GM13977 (cell line): ENCODE measurements at places on chromosomes 4 and X.

DNA sequence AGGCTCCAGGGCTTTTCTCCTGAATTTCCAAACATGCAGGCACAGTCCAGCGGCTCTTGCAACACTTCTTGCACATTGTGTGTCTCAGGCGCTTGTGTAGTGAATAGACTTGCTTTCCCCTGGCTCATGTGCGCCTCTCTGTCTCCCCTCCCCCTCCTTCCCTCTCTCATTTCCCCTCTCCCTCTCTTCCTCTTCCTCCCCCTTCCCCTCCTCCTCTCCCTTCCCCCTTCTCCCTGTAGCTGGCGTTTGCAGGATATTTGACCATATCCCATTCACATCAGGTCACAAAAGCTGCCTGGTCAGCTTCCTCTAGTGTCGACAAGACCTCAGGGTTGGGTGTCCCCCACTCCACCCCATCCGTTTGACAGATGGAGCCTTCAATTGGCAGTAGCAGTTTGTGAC, 2.4 kb downstream of the CHST7 start:
- no peak for DNase-seq

- DNase-seq: no peak
Observed at GRCh38 chr4:125357675-125358074, 42.9 kb downstream of the FAT4 start.

DNA sequence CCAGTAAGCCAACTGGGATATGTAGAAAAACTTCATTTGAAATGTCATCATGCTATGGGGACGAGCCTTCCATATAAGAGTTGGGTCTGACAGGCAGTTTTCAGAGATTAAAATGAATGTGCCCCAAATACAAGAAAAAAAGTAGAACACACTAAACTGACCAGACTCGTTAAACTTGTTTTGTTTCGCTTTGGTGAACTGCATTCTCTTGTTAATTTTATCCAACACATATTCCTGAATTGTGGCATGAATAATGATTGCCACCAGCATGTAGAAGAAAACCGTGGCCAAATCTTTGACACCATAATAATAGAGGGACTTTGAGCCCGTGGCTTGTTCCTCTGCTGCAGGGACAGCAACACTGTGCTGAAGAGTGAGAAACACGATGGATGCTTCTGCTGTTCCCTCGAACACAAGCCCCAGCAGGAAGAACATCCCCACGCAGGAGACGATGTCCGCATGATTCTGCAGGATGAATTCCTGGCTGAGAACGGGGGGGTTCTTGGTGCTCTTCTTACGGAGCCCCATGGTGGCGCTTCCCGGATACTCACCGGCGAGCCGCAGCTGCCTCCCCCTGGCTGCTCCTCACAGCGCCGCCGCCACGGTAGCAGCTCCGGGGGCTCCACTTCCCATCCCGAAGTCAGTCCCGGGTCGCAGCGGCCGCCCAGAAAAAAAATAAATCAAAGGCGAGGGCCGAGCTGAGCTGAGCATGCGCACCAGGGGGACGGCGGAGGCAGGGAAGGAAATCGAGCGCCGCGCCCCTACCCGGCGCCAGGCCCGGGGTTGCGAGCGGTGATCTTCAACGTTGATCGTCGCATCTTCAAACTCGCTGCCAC, at the start of gene TRAM1L1:
Gene TRAM1L1, minus strand, starts transcription at position 711 of the 836 bp plus-strand sequence. Its CDS starts 183 bp downstream, at position 528.
- DNase-seq: peak; percentile 36

- DNase-seq: no peak
Observed at GRCh38 chr4:144905286-144905685, 192.7 kb downstream of the ANAPC10 start.

DNA sequence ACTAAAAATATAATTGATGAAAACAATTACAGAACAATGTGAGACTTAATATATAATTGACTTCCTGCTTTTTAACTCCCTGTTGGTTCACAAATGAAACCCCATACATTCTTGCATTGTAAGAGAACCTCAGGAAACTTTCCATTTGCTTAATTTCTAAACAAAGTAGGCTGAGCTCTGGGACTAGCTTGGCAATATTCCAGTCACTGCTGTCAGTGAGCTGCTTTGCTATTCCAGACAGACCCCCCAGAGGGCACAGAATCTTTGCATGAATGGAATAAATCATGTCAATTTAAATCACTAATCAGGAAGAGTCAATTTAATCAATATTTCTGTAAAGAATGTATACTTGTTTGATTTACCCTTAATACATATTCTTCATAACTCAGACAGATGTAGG, 110.6 kb downstream of the NEXMIF start:
- no peak for DNase-seq

DNA sequence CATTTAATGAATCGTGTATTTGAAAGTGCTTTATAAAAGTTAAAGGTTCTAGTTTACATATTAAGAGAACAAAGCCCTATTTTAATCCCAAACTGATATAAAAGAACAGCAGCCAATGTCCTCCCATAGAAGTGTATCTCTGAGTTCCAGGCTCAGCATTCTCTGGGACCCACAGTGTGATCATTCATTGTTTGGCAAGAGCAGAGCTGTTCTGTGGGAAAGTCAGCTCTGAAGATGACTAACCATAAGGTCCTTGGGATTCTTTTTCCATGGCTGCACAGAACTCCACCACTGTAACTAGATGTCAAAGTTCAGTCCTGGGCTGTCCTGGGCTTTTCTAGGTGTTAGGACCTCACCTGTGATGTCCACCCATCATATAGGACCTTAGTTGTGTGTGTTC, 157.0 kb upstream of the TLL1 start:
- no peak for DNase-seq

- no peak for DNase-seq
Observed at GRCh38 chrX:39896951-39897740, 200.6 kb downstream of the BCOR start.

- no peak for DNase-seq
Observed at GRCh38 chr4:120692964-120693363, 229.6 kb downstream of the PRDM5 start.

DNA sequence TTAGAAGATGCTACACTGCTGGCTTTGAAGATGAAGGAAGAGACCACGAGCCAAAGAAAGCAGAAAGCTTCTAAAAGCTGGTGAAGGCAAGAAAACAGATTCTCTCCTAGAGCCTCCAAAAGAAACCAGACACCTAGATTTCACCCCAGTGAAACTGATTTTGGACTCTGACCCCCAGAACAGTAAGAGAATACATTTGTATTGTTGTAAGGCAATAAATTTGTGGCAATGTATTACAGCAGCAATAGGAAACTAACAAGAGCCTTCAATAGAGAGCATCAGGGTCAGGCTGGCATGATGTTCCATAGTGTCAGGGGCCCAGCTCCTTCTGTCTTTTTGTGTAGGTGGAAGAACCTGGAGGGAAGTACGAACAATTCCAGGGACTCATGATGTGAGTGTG, 6.0 kb upstream of the TEC start:
- no peak for DNase-seq

GRCh38 chrX:96147681-96148080, 537.0 kb upstream of the DIAPH2 start:
- DNase-seq: no peak

- peak; percentile 79 for DNase-seq
Observed at GRCh38 chr4:82739287-82740190, 59.1 kb downstream of the SCD5 start.

- no peak for DNase-seq
Observed at GRCh38 chr4:105996845-105997244, 101.6 kb downstream of the NPNT start.

DNA sequence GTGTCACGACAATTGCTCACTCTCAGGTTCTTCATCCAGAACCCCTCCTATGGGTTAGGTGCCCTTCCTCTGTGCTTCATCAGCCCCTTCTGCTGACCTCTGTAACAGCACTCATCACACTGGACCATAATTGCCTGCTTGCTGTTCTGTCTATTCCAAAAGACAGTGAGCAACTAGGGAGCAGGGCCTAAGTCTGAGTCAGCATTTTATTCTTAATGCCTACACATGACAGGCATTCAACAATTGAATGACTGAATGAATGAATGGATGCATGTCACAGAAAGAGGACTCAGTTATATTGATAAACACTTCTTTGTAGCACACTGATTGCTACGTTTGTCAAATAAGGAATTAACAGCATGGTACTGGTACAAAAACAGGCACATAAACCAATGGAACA, 317.0 kb downstream of the ZIC3 start:
- no peak for DNase-seq

- DNase-seq: no peak
Observed at GRCh38 chr4:113584407-113585150, 177.0 kb downstream of the CAMK2D start.

- DNase-seq: no peak
Observed at GRCh38 chrX:132226169-132226568, 6.9 kb upstream of the RAP2C start.

GRCh38 chr4:78529569-78530209, 21.9 kb upstream of the ANXA3 start:
- no peak for DNase-seq

DNA sequence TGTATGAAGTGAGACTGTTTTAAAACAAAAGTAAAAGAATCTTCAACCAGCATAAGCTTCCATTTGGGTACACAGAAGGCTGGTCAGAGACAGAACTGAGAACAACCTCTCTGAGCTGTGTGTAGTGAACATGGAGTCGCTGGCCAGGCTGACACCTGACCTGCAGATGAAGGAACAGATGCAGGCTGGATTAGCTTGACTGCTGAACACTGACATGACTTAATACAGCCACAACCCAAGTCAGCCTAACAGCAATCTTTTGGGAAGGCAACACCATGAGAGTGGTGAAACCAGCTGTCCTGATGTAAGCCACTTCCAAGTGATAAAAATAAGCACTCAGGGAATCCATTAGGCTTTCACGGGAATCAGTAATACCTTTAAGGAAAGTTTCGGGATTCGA, 10.1 kb downstream of the SCARB2 start:
- no peak for DNase-seq

GRCh38 chr4:146132445-146132844, 43.1 kb upstream of the LSM6 start:
- peak; percentile 67 for DNase-seq

- DNase-seq: no peak
Observed at GRCh38 chr4:106418444-106418843, 49.9 kb upstream of the GIMD1 start.

- DNase-seq: no peak
Observed at GRCh38 chrX:145673841-145674240, 143.8 kb upstream of the SLITRK2 start.

- no peak for DNase-seq
Observed at GRCh38 chrX:149129767-149130166, 375.3 kb downstream of the IDS start.

DNA sequence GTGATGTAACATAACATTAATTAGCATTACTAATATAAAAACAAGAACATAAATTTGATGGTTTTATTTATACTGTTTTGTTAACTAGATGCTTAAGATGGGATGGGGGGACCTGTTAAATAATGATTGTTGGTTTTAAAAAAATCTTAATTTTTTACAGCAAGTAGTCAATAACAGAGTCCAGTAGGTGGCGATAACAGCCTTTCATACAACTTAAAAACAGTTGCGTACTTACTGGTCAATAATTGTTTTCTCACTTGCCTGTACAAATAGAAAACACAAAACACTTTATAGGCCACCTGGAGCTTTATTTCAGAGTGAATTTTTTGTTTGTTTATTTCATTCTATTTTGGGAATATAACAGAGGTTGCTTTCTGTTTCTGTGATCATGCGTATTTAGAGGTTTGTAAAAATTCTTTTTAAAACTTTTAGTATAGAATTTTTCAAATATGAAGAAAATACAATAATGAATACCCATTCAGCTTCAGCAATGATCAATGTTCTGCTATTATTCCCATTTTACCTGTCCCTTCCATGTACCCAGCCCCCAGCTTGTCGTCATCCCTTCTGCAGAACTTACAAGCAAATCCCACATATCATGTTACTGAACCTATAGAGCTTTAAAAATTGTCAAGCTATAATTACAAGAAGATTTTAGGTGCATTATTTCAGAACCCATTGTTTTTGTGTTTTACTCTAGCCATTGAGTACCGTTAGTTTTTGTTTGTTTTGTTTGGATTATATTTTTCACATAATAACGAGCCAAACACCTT, 97.1 kb downstream of the MRPL1 start:
- DNase-seq: peak; percentile 32
